Non-pigmented ciliary epithelial cell (primary cell): ENCODE measurements at places on chromosomes 12 and 14.

DNA sequence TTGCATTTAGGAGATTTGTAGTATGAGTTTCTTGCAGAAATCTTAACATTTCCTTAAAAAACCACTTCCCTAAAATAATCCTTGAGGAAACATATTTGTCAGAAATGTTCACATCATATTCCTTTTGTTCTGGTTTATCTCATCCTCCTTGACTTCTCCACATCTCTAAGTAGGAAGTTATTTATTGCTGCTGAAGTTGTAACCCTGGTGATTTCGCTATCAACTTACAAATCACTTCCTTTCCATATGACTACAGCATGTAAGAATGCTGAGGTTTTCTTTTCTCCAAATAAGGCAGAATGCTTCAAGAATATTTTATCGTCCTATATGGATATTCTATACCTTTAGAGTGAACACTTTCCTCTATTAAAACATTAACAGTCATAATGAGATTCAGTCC, 751.7 kb downstream of the NRXN3 start:
- DNase-seq: peak; percentile 72

- no peak for DNase-seq
Observed at GRCh38 chr12:86186449-86186848, 69.7 kb downstream of the MGAT4C start.

DNA sequence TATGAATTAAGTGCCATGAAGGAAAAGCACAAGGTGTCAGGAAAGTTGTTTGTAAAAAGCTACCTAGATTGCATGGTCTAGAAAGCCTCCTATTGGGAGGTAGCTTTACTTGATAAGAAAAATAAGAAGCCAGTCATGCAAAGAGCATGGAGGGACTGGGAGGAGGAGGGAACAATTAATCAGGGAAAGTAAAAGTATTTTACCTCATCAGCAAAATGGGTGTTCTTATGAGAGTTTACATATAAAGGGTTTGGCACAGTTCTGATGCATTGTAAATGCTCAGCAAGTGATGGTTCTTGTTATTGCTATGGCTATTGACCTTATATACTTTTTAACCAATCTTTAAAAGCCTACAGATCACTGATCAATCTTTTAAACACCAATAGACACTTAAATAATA, 17.0 kb upstream of the TSPAN8 start:
- DNase-seq: no peak

- no peak for DNase-seq
Observed at GRCh38 chr12:57754411-57755193, at the start of gene MARCHF9. TSS of gene MARCHF9 (plus strand) at chr12:57755103. CDS start at chr12:57755529, 426 bp downstream.

GRCh38 chr12:122298071-122298748, 31.9 kb upstream of the VPS33A start:
- DNase-seq: no peak

DNA sequence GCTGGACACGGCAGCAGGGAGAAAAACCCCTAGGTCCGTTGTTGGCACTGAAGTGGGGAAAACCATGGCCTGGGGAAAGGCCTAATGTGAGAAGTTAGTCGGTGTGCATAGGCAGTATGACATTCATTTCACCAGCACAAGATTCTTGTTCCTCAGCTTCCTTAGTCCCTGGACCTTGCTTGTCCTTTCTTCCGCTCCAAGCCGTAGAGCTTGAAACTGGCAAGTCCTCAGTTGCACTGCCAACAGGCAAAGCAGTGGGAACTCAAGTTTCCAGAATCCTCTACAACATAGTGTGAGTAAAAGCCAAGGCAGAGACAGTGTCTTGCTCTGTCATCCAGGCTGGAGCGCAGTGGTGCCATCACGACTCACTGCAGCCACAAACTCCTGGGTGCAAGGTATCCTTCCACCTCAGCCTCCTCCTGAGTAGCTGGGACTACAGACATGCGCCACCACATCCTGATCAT, 138.5 kb upstream of the AMIGO2 start:
- DNase-seq: no peak

DNA sequence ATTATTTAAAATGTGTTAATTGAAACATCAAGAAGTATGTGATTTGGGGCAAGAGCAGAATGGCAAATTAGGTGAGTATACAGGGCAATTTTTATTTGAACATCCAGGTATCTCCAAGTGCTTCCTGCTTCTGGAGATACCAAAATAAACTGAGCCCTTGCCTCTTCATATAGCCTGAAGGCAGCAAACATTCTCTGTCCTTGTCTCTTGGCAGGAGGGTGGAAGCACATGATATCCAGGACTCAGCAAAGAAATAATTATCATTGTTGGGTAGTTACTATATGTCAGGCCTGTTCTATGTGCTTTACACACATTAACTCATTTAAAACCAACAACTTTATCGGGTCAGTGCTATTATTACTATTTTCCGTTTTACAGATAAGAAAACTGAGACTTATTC, 12.5 kb downstream of the LIN7A start:
- DNase-seq: no peak

- no peak for DNase-seq
Observed at GRCh38 chr12:97616946-97617345, 154.3 kb downstream of the RMST start.

GRCh38 chr12:24730489-24730896, 218.4 kb downstream of the BCAT1 start:
- no peak for DNase-seq

DNA sequence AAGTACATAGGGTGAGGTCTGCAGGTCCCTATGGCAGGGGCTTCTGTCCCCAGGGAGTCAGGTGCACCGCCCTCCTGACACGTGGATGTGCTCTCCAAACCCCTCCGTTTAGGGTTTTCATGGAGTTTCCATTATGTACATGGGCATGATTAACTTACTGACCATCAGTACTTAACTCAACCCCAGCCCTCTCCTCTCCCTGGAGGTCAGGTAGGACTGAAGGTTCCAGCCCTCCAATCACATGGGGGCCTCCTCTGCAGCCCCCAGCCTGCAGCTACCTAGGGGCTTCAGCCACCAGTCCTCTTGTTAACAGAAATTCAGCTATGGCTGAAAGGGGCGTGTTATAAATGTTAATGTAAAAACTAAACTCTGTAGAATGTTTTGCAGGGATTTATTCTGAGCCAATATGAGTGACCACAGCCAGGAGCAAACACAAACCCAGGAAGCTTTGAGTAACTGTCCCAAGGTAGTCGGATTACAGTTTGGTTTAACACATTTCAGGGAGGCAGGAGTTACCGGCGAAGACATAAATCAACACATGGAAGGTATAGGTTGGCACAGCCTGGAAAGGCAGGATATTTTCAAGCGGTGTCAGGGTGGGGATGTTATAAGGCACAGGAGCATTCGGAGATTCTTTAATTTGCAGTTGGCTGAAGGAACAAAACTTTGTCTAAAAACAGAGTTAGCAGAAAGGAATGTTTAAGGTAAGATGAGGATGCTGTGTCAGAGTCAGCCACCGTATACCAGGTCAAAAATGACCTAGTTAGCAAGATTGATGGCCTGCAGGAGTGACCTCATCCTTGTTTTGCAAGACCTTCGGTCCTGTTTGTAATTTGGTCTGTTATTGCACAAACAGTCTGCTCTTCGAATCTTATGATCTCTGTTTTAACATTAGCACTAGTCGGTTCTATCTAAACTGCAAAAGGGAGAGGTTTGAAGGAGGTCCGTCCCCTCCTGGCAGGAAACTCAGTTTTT, 75.2 kb downstream of the TNFAIP2 start:
- no peak for DNase-seq

GRCh38 chr12:108855284-108856169, 1.9 kb downstream of the SSH1 start:
- DNase-seq: no peak

- no peak for DNase-seq
Observed at GRCh38 chr12:102757882-102758226, 159.2 kb downstream of the PAH start.

DNA sequence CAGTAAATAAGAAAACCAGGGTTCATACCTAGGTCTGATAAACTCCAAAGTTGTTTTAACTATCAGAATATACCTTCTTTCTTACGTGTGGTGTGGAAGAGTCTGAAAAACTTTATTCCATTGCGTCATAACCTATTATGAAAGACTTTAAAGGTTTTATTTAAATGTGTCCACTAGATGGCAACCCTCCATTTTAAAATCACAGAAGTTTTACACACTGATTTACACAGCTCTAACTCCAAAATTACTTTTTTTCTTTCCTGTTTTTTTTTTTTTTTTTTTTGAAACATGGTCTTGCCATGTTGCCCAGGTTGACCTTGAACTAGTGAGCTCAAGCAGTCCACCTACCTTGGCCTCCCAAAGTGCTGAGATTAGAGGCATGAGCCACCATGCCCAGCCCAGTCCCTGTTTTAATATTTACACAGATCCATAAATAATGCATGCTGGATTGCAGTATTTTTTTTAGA, 17.3 kb upstream of the TMPRSS12 start:
- peak; percentile 38 for DNase-seq
